RWPE1 (cell line): ENCODE measurements at places on chromosomes 2 and 18.

DNA sequence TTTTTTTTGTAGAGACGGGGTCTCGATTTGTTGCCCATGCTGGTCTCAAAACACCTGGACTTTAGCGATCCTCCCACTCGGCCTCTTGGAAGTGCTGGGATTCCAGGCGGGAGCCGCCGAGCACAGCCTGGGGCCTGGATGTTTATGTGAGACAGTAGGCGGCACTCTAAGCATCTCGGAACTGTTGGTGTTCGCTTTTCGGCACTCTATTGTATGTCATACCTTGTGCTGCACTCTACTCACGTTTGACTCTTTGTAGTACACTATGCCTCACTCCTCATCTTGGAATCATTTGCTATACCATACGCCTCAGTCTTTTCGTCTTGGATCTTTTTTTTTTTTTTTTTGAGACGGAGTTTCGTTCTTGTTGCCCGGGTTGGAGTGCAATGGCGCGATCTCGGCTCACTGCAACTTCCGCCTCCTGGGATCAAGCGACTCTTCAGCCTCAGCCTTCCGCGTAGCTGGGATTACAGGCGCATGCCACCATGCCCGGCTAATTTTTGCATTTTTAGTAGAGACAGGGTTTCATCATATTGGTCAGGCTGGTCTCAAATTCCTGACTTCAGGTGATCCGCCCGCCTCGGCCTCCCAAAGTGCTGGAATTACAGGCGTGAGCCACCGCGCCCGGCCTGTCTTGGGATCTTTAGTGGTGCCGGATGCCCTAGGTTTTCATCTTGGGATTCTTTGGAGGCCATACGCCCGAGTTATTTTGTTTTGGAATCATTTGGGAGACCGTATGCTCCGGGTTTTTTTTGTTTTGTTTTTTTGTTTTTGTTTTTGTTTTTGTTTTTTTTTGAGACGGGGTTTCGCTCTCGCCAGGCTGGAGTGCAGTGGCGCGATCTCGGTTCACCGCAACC is 24.2 kb upstream of the ZDBF2 start:
- no peak for DNase-seq

GRCh38 chr18:58997811-58998337 is 133.2 kb downstream of the ZNF532 start:
- DNase-seq = no peak

DNA sequence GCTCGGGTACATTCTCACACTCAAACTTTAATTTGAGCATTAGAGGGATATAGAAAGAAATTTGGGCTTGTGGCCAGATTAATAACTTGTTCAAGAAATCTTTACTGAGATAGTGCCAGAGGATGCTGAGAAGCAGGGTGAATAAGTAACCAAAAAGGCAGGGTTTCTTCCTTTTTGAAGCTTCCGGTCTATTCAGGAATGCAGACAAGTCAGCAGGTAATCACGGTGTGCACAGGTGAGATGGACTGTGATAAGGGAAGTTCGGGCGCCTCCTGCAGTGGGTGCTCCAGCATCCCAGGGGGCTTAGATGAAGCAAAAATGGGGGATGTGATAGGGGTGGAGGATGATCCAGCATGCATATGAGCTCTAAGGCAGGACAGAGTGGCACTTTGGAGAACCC is 44.9 kb upstream of the CYP1B1 start:
- DNase-seq = no peak

GRCh38 chr18:76977108-76977621 is 154.8 kb downstream of the ZNF236 start:
- no peak for DNase-seq

- no peak for DNase-seq
Observed at GRCh38 chr18:46196627-46197243, 92.5 kb downstream of the HAUS1 start.

DNA sequence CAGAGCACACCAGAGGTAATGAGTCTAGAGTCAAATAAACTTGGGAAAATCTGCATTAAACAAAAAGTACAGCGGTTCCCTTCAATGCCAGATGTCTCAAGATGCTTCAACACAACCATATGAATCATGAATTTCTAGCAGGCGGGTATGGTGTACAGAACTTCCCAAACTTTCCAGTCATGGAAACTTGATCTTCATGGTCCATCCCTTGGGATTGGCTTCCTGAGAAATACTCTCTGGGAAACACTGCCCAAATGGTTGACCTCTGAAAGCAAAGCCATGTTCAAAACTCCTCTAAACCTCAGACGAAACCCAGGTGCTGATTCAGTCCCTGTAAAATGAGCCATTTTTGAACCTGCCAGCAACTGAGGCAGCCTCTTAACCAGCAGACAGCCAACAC is 16.4 kb upstream of the TMEM247 start:
- DNase-seq = no peak

- peak; percentile 84 for DNase-seq
Observed at GRCh38 chr2:165833156-165833555, 39.1 kb upstream of the GALNT3 start.

DNA sequence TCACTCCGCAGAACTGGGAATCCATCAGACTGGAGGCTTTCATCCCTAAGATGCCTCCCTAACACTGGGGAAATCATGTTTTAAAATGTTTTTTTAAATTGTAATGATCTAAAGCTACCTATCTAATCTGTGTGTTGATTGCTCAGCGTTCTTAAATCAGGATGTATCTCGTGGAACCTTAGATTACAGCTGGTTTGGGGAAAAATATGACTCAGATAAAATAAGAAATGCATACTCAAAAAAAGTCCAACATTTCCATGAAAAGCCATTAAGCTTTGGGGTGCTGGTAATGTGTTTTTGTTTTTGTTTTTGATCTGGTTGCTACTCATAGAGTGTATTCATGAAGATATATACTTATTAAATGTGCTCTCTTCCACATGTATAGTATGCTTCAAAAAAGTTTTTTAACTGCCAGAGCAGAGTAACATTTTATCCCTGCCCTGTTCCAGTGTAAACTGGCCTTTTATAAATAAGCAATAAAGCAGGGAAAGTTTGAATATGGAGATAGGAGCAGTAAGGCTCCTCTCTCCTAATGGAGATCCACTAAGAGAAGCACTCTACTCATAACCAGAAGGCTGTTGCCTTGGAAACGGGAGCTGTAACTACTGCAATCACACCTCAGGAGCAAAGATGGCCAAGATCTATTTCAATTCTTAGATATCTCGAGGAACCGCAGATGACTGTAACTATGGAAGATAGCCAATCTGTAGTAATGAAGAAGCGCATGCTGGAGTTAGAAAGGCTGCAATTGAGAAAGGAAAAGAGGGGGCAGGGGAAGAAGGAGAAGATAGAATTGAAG is 41.6 kb downstream of the ANKRD44 start:
- DNase-seq = no peak

GRCh38 chr18:8688216-8688800 is 17.0 kb upstream of the MTCL1 start:
- DNase-seq = no peak

- DNase-seq = peak; percentile 68
Observed at GRCh38 chr18:7566567-7567473, at the start of gene PTPRM. TSS of gene PTPRM (plus strand) at chr18:7567316. CDS start at chr18:7567819, 503 bp downstream.

- DNase-seq = peak; percentile 92
Observed at GRCh38 chr2:105396254-105397024, 2.4 kb downstream of the FHL2 start.

DNA sequence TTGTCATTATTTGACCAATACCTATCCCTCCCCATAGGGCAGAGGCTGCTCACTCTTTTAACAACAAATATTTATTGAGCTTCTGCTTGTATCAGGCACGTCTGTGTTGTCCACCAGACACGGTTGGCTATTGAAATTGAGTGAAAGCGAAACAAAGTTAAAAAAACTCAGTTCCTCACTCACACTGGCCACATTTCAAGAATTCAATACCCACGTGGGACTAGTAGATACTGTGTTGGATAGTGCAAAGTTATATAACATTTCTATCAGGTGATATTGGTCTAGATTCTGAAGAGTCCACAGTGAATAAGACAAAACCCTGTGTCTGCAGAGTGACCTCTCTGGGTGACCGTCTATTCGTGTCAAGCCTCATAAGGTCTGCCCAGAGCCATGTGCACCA is 43.9 kb upstream of the GALR1 start:
- no peak for DNase-seq

DNA sequence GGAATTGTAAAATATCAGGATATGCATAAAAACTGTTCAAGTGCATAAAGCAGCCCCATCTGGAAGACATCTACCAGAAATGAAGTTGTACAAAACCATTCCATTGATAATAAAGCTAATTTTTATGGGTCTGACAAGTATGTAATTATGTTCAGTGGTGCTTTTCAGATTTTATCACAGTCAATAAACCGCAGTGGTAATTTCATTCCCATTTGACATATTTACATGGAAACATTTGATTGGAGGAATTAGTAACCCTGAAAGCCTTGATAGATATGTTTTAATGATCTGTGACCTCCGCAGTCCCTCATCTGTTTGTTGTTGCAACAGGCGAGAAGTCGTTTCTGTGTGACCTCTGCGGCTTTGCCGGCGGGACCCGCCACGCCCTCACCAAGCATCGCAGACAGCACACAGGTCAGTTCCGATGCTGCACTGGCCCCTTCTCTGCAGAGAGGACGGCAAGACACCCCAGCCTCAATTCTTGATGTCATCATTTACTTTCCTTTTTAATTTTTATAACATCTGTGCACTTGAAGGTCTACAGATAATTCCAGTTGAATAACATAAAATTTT is 283.1 kb downstream of the ZNF407 start:
- no peak for DNase-seq
